ENCODE measurements at places on chromosomes 16 and 17.

DNA sequence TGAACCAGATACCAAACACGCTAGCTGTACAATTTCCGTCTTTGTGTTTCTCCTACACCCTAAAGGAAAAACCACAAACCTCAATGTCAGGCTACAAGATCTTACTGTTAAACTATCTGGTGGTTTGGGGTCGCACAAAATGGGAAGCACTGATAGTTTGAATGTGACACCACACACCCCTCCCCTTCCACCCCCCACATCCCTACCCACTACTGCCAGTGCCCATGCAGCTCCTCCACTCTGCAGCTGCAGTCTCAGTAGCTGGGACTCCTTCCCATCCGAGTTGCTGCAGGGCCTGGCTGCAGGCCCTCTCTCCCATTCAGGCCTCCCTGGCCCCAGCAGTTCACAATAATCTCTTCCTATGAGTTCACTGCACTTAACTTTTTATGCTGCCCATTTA, 18.4 kb downstream of the TRAP1 start:
- no peak for DNase-seq

DNA sequence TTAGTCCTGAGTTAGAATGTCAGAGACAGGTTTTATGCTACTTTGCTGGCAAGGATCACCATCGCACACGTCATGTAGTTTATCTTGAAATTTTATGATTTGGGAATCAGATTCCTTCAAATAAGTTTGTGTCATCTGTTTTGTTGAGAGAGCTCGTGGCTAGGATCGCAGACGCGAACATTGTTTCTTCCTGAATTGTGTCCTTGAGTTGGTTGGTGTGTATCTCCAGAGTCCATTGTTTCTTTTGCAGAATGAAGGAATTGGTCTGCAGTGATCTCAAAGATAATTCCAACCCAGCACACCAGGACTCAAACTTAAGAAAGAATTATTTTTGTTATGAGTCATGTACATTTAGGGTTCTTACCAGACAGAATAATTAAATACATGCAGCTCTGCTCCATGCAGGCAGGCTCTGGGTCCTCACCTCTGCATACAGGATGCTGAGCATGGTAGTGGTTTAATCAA, 51.6 kb downstream of the PRKCA start:
- no peak for DNase-seq

GRCh38 chr16:56513972-56514371, 5.9 kb downstream of the BBS2 start:
- peak; percentile 56 for DNase-seq

DNA sequence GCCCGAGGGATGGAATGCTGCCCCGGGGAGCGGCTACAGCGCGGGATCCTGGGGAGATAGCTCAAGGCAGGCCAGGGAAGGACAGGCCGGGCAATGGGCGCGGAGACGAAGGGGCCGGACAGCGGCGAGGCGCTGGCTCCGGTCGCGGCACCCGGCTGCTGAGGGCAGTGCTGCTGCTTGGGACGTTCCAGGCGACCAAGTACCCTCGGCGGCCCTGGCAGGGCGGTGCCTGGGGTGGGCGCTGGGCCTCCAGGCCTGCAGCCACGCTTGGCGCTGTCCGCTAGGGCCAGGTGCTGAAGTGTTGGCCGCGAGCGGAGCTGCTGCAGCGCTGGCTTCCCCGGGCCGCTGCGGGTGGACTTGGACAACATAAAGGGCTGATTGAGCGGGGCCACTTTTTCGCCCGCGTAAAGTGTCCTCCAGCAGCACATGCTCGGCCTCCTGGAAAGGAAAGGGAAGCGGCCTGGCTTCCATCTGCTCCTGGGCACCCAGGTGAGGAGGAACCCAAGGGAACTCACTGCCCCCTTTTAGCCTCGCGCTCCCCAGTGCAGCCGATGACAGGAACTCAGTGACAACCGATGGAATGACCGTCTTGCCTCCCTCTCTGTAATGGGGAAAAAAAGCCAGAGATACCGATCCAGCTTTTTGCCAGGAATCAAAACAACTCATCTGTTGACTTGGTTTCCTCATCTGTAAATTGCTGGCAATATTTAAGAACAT, 23.7 kb downstream of the CLEC3A start:
- no peak for DNase-seq

- no peak for DNase-seq
Observed at GRCh38 chr17:34234616-34235015, 20.5 kb upstream of the CCL2 start.

GRCh38 chr16:82728901-82729300, 102.1 kb downstream of the CDH13 start:
- DNase-seq = no peak

- DNase-seq = no peak
Observed at GRCh38 chr16:4487955-4488498, 11.8 kb downstream of the HMOX2 start.

- no peak for DNase-seq
Observed at GRCh38 chr16:49452578-49452977, 79.0 kb downstream of the C16orf78 start.

- no peak for DNase-seq
Observed at GRCh38 chr17:64773386-64773835, 111.3 kb upstream of the SMURF2 start.

DNA sequence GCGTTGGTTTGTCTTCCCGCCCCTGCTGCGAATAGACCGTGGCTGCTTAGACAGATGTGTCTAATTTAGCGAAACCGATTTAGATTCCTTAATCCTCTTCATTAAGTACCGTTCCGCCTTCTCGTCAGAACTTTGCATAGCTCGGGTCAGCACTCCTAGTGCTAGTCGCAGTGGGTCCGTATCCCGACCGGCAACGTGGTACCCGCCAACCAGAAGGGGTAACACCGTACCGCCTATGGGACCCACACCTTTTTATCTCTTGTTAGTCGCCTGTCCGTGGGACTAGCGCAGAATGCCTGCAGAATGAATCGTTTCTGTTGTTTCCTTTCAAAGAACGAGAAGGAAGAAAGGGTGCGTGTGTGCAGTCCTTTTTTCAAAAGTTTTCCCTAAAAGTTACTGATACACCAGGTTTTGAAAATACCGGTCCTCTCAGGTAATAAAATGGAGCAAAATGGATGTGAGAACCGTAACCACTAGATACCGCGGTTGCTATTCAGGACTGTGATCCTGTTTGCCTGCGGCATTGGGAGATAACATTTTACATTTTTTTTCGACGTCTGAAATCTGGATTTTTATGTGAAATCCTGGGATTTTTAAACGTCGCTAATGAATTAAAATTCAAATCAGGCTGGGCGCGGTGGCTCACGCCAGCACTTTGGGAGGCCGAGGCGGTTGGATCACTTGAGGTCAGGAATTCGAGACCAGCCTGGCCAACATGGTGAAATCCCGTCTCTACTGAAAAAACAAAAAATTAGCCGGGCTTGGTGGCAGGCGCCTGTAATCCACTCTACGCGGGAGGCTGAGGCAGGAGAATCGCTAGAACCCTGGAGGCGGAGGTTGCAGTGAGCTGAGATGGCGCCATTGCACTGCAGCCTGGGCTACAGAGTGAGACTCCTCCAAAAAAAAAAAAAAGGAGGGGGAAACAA, 998 bp upstream of the SRSF1 start:
- DNase-seq = no peak

GRCh38 chr17:40501499-40501911, at the start of gene TNS4:
TSS of gene TNS4 (minus strand) at chr17:40501623. CDS start at chr17:40496425, 5,198 bp downstream.
- no peak for DNase-seq

GRCh38 chr17:67386965-67387551, 10.0 kb downstream of the PITPNC1 start:
- no peak for DNase-seq

DNA sequence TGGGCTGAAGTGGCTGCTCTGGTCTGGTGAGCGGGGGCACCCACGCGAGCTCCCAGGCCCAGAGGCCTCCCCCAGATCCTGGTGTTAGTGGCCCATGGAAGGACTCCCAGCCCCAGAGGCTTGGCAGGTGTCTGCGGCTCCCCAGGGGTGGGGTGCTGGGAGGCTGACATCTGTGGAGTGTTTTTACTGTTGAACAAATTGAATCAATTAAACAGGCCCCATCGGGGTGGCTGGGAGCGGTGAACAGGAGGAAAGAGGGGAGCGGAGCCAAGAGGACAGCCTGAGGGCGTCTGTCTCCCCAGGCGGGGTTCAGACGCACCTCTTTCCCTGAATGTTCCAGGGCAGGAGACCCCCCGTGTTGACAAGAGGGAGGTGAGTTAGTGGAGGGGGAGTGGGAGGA, 29.9 kb downstream of the ACTG1 start:
- peak; percentile 81 for DNase-seq

- no peak for DNase-seq
Observed at GRCh38 chr16:84348386-84348888, 19.9 kb upstream of the ATP2C2 start.

- DNase-seq = no peak
Observed at GRCh38 chr16:47624563-47624962, 163.4 kb downstream of the PHKB start.

DNA sequence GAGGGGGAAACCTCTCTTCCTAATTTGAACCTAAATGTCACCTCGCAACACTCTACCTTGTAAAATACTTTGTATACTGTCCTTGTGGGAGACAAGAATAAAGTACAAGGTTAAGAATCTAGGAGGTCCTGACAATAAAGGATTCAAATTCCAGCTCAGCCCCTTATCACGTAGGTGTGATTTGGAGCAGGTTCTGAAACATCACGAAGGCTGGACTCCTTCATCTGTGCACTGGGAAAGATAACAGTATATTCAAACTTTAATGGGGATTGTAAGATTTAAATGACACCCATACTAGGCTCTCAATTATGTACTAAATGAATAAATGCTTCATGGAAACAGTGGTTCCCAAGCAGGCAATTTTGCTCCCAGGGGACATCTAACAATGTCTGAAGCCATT, 2.1 kb downstream of the TXNDC11 start:
- DNase-seq = no peak

- no peak for DNase-seq
Observed at GRCh38 chr17:2177235-2177811, 122.4 kb downstream of the HIC1 start.

DNA sequence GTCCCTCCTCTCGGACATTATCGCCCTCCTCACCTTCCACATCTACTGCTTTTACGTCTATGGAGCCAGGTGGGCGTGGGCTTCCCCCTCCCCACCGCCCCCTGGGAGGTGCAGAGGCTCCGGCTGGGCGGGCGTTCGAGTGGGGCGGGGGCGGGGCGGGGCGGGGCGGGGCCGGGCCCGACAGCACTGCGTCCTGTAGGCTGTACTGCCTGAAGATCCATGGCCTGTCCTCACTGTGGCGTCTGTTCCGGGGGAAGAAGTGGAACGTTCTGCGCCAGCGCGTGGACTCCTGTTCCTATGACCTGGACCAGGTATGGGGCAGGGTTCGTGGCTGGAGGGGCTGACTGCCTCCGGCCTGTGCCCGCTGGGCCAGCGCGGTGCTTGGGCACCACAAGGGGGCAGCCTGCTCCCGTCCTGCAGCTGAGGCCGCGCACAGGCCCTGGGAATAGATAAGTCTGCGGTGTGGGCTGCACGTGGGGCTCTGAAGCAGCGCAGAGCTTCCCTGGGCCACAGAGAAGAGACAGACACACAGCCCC, 9.2 kb downstream of the PIGQ start:
- no peak for DNase-seq

DNA sequence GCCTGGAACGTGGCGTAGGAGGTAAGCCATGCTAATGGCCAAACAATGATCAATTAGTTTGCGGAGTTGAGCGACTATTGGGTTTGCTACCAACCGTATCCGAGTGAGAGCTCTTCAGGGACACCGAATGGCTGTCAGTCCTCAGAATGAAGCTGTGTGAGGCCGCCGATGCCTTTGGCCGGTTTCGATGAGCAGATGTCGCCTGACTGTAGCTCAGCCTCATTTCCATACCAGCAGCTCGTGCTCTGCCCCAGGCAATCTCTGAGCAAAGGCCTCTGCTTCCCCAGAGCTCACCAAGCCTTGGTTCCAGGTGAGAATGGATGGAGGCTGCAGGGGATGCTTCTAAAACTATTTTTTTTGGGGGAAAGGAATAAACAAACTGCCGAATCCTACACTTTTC, 111.7 kb upstream of the HS3ST4 start:
- no peak for DNase-seq

DNA sequence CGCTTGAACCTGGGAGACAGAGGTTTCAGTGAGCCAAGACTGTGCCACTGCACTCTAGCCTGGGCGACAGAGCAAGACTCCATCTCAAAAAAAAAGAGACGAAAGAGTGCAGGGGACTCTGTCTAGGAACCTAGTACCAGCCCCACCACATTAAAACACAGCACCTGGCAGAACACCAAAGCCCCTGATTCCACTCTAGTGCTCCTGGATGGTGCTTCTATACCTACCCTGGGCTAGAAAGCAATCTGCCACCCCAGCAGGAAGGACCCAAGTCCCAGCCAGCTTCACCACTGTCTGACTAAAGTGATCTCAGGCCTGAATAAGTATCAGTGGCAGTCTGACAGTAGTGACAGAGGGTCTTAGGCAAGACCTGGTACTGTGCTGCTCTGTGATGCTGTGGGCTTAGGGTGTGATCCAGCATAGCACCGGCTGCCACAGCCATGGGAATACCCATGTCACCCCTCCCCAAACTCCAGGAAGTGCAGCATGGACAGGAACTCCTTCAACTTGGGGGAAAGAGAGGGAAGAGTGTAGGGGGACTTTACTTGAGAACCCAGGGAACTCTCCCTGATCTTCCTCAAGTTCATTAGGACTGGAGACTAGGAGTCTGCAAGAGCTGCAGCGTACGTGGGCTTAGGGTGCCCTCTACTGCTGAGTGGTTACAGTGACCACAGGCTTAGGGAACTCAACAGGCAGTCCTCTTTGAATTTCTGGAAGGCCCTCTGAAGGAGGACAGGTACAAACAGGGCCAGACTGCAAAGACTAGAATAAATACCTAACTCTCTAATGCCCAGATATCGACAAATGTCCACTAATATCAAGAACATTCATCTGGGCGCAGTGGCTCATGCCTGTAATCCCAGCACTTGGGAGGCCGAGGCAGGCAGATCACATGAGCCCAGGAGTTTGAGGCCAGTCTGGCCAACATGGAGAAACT, 30.0 kb upstream of the RNF43 start:
- peak; percentile 74 for DNase-seq

Measured in NCI-H2171 (cell line).